ENCODE measurements at places on chromosomes 3 and 15.

GRCh38 chr3:69368129-69368741, 17.7 kb downstream of the FRMD4B start:
- DNase-seq = no peak

DNA sequence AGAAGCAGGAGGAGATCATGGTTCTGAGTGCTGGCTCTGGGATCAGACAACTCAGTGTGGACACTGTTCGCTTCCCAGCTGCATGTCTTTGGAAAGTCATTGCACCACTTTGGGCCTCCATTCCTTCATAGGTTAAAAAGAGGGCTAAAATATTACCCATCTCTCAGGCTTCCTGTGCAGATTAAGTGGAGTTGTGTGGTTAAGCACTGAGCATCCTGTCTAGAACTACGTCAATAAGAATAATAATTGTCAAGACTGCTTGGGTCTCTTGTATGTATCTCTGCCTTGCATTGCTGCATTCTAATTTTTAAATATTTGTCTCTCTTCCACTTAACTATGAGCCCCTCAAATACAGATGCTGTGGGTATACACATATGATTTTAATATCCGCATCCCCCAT, 22.3 kb downstream of the CFAP161 start:
- DNase-seq = no peak

DNA sequence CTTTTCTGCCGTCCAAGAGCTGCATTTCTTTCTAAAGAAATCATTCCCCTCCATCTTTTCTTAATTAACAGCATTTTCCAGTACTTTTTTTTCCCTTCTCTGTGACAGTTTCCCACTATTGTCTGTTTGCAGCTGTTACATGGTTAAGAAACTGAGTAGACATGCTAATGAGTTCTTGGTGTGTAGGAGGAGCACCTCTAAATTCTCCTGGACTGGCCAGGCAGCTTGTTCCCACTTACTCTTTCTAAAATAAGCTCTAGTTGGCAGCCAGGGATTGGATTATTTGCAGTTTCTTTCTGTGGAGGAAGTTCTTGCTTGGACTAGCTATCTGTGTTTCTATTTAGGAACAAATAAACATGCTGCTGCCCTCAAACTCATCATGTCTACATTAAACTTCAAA, 235.1 kb upstream of the GAP43 start:
- no peak for DNase-seq

- no peak for DNase-seq
Measured at GRCh38 chr15:89781891-89782618, 5.9 kb downstream of the MESP2 start.

GRCh38 chr15:90264671-90265070, 801 bp upstream of the NGRN start:
- DNase-seq = no peak

- no peak for DNase-seq
Measured at GRCh38 chr3:60703956-60704736, 547.1 kb downstream of the FHIT start.

- no peak for DNase-seq
Measured at GRCh38 chr3:47594792-47595191, 16.1 kb upstream of the CSPG5 start.

GRCh38 chr3:78201091-78201490, 1161.2 kb downstream of the ROBO2 start:
- no peak for DNase-seq

DNA sequence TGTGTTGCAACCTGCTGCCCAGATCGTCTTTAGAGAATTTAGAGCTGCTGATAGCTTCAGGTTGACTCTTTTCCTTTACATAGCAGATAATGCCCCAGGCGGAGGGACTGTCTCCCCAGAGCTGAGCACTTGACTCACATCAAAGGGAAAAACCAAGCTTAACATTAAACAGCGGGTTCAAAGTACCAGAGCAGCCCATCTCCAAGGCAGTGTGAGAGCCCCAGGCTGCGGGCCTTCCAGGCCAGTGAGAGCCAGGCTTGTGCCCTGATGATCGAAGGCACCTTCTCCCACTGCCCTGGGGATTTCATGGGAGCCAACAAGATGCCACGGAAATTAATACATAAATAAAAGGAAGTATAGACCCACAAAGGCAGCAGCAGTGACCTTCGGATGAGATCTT, 275.6 kb downstream of the XXYLT1 start:
- DNase-seq = no peak

- DNase-seq = no peak
Measured at GRCh38 chr3:88336894-88337293, 187.1 kb downstream of the C3orf38 start.

- DNase-seq = no peak
Measured at GRCh38 chr3:115475178-115476041, 147.9 kb upstream of the GAP43 start.

- DNase-seq = no peak
Measured at GRCh38 chr3:14562121-14562890, 22.2 kb upstream of the GRIP2 start.

DNA sequence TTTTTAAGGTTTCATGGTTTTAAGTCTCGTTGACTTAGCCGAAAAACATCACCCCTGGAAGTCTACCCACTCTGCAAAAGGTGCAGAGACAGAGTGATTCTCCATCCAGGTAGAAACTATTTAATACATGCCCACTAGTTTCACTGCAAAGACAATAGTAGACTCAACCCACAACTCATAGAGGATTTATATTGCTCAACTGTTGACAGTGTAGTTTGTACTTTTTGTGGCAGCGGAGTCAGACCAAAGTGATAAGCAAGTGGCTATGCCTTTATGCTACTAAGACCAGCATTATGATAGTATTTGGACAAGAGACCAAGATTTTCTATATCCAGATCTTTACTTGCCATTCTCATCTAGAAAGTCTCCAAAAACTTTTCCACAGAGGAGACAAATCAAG, 98.8 kb upstream of the ZBTB20 start:
- DNase-seq = no peak

GRCh38 chr3:161474139-161474538, 22.5 kb upstream of the OTOL1 start:
- no peak for DNase-seq

DNA sequence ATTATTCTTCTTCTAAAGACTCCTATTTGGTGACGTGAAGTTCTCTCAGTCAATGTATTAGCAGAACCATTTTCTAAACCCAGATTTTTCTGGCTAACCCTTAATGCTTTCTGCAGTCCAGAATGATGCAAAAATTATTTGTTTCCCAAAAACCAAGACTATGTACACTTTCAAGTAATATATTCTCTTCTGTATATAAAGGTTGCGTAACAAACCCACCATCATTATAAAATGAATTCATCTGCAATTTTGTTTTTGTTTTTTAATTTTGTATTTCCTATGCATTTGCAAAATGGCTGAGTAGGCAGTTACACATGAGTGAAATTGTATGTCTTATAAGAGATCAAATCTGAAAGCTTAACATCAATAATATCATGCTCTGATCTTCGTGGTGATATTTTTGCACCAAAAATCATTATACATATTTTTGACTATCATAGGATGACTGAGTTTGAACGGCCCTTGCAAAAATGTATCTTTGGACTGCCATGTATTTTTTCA, 593.6 kb downstream of the ZIC1 start:
- DNase-seq = no peak

DNA sequence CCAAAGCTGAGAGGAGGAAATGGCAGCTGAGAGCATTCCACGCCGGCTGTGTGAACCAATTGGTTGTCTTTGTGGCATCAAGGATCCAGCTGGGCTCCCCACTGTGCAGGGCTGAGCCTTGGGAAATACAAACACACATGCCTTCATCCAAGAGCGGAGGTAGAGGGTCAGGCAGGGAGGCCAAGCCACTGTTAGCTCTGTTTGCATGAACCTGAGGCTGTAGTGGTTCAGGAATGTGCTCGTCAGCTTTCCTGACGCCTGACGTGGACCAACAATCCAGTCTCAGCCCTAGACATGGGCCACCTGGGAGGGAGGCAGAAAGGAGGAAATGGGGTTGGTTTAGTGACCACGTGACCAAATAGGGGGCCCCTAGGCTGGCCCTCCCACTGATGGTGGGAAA, 276.9 kb downstream of the TLE3 start:
- DNase-seq = no peak

DNA sequence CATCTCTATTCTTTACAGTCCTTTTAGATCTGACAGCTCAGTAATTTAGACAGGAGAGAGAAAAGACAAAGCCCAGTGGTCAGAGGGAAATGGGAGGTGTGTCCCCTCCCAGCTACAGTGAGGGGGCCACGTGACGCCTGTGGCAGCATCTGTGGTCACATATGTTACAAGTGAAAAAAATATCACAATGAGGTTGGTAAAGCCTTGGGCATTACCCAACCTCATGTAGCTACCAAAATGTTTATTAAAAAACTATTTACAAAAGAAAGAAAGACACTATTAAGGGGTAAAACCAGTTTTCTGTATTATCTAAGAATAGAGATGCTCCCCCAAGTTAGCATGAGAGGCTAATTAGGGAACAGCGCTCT, 42.9 kb upstream of the PLCL2 start:
- DNase-seq = no peak

DNA sequence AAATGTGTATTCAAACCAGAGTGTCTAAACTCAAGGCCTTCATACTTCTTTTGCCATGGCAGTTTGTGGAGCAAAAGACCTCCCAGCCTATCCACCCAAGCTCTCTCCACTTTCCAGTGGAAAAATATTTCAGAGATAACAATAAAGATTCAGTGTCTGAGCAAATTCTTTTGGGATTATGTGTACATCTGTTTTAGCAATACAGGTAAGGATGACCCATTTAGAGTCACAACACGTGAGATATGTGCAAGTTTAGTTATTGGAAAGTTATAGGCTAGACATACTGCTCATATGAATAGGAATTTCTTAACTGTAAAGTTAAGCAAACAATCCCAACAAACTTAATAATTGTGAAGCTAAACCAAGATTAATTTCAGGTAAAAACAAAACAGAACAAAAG, 174.5 kb upstream of the LRIG1 start:
- no peak for DNase-seq

DNA sequence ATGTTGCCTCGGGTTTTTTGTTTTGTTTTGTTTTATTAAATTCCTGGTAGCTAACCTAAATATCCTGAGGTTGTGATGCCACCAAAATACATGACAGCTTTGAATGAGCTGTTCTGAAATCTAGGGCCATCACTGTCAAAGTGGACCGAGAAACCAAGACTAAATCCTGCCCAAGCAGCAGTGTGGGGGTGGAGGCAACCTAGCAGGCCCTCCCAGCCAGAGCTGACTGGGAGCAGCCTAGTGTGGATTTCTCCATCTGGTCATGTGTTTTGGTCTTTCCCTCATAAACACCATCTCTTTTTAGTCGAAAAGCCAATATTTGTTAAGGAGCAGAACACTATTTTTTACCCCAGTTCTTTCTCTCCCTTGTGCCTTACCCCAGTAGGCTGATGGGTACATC, 52.2 kb downstream of the LARS2 start:
- no peak for DNase-seq

GRCh38 chr3:82875401-82875800, 1114.0 kb upstream of the GBE1 start:
- no peak for DNase-seq

DNA sequence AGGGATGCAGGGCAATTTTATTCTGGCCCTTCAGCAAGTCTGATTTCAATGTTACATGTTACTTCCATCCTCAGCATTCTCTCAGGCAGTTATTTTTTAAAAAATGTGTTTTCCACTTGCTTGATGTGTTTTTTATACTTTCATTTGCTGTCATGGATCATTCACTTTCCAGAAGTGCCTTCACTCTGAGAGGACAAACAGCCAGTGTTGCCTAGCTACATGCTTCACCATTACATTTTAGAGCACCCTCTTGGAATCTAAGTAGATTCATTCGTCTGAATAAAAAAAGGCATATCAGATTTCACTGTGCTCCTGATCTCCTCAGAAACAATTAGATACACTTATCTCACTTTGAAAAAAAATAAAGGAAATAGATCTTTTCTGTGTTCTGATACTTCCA, 93.6 kb upstream of the POU1F1 start:
- no peak for DNase-seq

DNA sequence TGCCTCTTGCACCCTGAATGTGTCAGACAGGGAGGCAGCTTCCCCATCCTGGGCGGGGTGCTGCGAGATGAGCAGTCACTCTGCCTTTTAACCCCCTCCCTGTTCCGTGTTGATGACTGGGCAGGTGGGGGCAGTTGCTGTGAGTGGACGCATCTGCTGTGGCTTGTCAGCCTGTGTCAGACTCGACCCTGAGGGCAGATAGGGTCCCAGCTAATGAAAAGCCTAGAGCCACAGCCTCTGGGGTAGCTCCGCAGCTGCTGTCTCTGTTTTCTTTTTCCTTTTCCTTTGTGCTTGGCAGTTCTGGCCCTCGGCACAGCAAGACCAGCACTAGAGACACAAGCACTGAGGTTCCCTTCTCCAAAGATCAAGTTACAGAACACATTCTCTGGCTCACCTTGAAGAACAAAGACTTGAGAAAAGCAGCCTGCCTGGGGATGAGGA, 43.0 kb upstream of the GLCE start:
- no peak for DNase-seq
